ENCODE measurements at places on chromosomes 4 and X.

DNA sequence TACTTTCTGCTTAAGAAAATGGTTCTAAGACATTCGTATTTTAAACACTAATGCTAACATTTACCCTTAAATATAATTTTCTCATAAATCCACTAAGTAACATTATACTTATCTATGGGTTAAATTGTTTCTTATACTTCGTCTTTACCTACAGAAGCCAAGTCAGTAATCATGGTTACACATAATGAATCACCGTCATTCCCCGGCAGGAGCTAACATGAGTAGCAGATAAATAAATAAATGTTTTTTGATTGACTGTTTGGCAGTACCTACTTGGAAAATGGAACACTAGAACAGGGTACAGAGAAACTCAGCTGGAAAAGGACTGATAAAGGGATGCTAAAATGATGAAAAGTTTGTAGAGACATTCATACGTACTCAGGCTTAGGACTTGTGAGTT lies 430.4 kb downstream of the ACTRT1 start:
- DNase-seq = no peak

DNA sequence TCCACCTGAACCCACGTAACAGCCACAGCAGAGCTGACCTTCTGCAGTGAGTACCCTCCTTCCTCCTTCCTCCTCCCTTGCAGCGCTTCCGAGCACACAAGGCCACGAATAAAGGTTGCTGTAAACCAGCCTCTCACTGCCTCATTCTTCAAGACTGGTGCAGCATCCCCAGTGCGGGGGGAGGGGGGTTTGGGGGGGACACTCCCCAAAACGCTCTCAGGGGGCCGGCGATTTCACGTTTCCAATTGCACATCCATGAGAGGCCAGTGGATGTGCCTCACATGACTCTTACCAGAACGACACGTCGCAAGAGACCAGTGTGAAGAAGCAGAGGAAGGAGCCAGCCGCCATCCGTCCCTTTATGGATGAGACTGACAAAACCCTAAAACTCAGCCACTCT lies 5.2 kb downstream of the DHRSX start:
- no peak for DNase-seq

DNA sequence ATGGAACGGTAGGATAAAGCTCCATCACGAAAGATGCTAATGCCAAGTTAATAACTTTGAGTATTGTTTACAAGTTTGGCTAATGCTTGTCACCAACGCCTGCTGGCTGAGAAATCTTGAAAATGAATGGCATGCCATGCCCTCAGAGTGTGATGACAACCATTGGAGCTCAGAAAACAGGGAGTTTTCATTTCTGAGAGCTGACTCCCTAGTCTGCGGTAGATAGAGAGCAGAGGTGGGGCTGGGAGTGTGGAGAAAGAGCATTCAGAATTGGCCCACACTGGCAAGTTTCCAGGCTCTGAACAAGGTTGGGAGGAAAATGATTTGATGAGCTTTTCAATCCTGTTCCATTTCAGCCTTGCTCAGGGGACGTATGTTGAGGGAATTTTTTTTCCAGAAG lies 183.9 kb downstream of the CPEB2 start:
- no peak for DNase-seq

DNA sequence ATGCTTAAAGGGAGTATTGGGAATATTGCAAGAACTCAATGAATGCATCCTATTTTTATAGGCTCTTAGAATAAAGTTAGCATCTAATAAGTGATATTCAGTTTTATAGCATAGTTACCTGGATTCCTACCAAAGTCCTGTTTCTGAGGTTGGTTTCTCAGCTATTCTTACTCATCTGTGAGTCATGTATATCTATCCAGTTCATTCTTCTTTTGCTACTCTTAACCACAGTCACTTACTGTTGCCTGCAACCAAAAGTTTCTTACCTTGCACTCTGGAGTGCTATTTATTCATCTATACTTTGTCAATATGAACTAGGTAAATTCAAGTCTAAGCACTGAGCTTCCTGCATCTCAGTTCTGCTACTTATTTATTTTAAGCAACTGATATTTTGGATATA lies 322.5 kb downstream of the HS3ST1 start:
- DNase-seq = no peak

DNA sequence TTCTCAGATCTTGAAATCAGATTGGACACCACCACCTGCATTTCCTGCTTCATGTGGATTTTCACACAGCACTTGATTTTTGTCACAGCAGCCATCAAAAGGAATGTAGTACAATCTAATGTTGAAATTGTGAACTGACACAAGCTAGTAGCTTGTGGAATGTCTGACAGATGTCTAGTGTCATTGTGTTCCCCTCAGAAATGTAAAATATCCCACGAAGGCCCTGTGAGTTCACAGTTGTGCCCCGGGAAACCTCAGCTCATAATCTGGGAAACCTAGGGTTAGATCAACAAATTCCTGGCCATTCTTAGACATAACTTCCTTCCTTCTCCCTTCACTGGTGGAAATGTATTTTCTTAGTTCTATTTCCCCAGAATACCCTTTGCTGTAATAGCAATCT lies 205.7 kb downstream of the AR start:
- no peak for DNase-seq

DNA sequence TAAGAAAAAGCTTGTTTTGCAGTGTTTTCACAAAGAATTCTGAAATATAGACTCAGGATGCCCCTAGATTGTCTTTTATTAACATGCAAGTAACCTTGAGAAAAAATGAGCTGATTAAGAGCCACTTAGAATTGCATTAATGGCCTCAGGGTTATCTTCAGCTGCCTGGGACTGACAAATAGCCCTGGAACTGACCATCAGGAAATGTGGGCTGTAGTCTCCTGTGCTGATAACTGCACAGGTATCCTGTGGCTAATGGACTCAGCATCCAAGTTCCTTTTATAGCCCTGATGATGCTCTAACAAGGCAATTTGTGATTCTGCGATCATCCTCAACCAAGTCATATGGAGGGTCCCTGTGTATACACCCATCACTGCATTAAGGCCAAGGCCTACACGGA lies 17.0 kb downstream of the CA5B start:
- DNase-seq = no peak

DNA sequence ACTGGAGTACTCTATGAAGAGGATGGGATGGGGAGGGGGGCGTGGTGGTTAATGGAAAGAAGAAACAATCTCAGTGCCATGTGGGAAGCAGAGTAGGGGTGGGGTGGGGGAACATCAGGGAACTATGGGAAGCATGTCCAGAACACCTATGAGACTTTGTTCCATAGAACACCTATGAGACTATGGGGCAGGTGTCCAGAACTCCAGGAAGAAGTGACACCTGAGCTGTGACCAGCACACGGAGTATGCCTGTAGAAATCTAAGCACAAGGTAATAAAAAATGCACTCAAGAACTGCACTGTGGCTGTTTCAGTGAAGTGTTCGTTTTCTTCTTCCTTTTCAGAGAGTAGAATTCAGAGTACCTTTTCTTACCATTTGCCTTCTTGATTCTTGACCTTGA lies 704.8 kb upstream of the TENM3 start:
- no peak for DNase-seq

DNA sequence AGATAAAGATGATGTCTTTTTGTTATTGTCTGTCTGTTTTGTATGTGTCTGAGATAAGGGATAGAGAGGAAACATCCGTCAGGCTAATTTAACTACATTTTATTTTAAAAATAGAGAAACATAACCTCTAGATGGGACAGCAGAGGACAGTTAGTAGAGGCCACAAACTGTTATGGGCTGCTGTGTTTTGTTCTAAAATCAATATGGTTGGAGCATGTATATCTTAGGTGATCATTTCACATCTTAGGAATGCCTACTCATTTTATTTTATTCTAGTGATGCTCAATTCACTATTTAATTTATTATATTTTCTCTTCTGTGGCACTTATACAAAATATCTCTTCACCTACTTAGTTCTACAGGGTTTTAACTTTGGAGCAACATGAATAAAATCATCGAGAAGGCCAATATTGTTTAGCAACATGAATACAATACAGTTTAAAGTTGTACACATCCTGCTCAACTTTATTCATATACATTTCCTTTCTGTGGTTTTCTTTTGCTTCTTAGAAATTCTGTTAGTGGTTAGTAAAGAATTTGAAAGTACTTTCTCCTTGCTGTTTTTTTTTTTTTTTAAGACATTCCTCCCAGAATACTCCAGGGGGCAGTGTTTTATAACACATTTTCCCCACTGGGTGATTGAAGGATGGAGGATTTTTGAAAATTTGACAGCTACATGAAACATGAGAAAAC lies 392.9 kb downstream of the UNC5C start:
- DNase-seq = no peak

- no peak for DNase-seq
These were observed 125.0 kb downstream of the BMPR1B start for GRCh38 chr4:94882756-94883155.

- no peak for DNase-seq
These were observed 17.4 kb downstream of the CD40LG start for GRCh38 chrX:136665258-136665900.

- no peak for DNase-seq
These were observed 15.0 kb upstream of the RAI2 start for GRCh38 chrX:17876135-17876534.

- no peak for DNase-seq
These were observed 106.4 kb downstream of the DHX15 start for GRCh38 chr4:24477919-24478318.

DNA sequence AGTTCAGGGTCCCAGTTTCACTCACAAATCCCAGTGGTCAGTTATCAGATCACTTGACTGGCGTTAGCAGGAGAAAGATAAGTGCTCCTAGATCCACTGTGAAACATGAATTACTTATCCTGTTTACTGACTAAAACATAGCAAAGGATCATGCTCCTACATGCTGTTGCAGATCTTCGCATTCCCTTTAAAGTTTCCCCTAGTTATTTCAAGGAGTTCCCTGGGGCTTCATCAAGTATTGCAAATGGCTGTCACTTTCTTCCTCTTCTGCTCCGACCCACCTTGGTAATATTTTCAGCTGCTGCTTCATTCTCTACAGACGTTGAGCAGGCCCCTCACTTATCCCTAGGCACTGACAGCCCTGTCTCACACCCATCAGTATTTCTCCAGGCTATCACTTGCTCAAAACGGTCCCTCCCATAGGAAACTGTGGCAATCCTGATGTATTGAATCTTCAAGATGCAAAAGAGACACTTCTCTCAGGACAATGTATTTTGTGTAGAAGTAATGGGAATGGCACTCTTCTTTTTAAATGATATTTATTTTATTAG lies 466.0 kb downstream of the INPP4B start:
- DNase-seq = no peak

DNA sequence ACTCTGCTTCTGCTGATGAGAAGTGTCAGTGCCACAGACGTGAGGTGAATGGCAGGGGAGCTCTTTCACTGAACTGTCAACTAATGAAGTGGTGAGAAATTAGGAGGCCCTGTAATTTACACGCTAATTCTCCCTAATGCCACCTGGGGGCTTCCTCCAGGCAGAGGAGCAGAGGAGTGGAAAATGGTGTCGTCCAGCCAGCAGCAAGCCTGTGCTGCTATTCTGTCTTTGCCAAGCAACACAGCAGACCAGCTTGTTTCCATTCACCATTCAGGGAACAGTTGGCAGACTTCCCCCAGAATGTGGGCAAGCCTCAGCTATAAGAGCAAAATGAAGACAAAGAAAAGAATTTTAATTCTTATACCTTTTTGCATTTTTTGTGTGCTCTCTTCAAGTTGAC lies 245.2 kb upstream of the TET2 start:
- peak; percentile 60 for DNase-seq

DNA sequence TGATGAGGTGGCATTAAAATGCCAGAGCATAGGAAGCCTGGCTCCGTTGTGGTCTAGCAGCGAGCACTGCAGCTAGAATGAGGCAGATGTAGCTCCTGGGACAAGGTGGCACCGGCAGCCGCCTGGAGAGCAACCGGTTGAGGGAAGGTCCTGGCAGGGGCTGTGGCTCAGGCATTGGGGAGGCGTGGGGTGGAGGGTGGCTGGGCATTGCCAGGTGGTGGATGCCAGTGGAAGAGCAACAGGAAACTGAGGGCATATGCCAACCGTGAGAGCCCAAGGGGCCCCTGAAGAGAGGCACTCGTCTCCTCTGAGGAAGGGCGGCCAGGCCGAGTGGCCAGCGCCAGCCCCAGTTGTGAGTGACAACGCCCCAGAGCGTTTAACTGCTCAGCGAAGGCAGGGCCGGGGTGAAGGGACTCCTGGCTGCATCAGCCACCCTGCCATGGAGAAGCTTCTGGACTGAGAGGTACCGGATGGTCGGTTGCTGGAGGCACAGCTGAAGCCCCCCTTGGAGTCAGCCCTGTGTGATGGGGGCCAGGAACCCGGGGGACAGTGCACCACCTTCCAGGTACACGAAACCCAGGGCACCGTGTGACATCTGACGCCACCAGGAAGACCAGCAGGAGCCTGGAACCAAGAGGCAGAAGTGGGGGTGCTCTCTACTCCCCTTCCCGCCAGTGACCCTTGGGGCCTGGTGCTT lies 13.2 kb upstream of the PDE6B start:
- DNase-seq = no peak

DNA sequence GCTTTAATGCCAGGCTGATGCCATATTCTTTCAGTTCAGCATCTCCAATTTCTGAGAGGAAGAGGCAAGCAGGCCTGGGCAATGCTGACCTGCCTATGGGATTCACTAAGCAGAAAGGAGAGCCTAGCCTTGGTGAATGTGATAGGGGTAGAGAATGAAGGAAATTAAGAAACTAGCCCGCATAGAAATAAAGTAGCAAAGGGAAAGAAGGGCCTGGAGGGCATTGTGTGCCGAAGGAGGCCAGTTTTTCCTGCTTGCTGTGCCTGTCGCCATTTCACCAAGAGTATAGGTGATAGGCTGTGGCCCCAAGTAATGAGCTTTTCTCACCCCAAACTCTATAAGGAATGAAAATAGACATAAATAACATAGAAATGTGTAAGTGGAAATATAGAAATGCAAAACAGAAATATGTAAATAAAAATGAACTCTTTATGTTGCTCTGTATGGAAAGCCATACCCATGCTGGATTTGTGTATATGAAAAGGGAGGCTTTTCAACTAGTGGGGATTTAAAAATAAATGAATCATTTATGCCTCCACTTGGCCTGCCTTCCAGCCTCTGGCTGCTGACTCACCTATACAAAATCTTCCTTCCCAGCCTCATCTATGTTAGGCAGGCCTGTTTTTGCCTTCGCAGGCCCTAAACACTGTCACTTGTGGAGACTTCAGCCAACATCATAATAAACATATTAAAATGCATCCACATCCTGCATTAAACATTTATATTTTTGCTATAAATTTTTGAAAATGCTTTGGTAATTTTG lies 5.1 kb upstream of the OCRL start:
- DNase-seq = no peak

DNA sequence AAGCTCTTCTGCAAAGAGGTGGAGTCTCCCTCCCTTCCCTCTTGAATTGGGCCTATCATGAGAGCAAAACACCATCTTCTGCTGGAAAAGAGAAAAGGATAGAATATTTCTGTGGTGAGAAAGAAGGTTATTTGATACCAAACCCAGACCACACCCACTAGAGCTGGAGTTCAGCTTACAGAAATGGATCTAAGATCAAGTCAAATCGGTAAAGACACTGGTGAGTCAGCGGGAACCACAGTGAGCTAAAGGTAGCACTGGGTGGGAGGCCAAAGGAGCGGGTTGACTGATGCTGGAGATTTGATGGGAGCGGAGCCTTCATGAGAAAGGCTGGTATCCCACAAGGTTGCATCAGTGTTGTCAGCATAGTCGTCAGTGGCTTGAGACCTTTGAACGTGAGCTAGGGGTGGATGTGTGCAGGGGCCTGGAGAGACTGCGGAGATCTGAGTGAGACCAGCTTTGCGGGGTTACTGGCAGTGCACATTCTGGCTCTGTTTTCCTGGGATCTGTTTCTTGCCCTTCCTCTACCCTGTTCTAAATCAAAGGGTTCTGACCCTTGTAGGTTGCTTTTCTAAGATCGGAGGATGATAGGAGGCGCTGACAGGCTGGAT lies 106.4 kb upstream of the SCOC start:
- DNase-seq = no peak

- DNase-seq = no peak
These were observed 969.5 kb upstream of the NDST4 start for GRCh38 chr4:116082808-116083366.

Data from midbrain (tissue), 1 donor.